ENCODE measurements at places on chromosomes 2 and 18.

GRCh38 chr18:54672846-54673475, 81.9 kb downstream of the DYNAP start:
- DNase-seq = peak; percentile 20

- DNase-seq = no peak
These were observed 55.9 kb upstream of the NOL4 start for GRCh38 chr18:34280653-34281052.

- DNase-seq = no peak
These were observed 66.1 kb downstream of the CHN1 start for GRCh38 chr2:174939046-174939445.

DNA sequence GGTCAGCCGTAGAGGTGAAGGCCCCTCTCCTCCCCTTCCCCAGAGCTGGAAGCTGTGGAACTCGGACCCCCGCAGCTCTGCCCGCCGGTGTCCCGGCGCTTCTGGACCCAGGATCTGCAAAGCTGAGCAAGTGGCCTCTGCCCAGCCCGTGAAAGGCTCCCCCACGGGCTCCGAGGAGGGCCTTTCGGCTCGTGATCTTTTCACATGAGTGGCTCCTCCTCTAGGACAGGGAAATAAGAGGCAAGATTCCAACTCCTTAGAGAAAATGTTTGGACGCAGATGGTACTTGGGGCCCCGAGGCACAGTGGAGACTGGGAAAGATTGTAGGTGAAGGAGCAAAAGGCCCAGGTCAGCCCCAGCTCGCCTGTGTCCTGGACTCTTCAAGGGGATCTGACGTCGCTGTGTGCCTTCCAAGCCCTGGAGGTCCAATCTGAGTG, 48.2 kb upstream of the SP3 start:
- DNase-seq = no peak

DNA sequence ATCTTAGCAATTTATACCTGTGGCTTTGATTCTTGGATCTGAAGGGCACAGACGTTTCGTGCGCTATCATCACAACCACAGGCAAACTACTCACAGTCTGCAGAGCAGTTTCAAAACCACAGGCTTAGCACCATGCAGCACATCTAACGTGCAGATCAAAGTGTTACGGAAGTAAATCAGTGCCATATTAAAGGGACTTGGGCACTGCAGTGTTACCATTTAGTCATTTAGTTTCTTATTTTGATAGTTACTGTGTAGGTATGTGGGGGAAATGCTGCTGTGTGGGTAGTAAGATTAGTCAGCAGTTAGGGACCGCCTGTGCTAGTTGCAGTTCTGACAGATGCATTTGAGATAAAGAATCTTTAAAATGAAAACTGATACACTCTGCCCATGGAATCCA, 384.0 kb downstream of the NBAS start:
- DNase-seq = no peak

- no peak for DNase-seq
These were observed 68.0 kb downstream of the ZFP36L2 start for GRCh38 chr2:43158259-43158880.

- peak; percentile 12 for DNase-seq
These were observed 828 bp downstream of the DYNC1I2 start for GRCh38 chr2:171688129-171688465.

- DNase-seq = no peak
These were observed 147.9 kb upstream of the ACAA2 start for GRCh38 chr18:49961271-49961670.

DNA sequence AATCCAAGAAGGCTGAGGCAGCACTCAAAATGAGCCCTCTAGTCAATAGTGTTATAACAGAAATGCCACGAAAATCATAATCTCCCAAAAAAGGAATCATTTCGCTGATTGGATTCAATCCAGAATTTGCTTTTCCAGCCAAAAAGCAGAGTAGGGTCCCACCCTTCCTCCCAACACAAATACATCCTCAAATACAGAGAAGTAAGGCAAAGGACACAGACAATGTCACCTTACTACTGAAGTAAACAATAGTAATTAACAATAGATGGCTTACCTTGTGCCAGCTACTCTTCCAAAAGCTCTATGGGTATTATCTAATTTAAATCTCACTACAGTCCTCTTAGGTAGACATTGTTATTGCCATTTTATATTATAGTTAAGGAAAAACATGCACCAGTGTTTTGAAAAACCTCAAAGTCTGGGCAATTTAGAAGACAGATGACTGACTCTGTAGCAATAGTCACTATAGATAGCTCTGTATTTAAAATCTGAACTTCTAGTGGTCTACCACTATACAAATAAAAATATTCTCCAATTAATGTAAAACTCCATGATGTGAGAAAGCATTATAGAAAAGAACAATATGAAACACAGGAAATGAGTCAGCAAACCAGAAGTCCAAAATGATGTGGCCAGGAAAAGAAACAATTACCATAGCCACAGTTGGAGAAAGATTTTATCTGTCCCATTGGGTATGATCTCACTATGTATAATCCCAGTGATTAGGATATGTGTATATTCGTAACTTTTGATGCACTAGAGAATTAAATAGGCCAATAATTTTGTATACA, 305.0 kb upstream of the ERBB4 start:
- no peak for DNase-seq

Data from HuH-7 (cell line).